ENCODE measurements at places on chromosomes 12 and 14.

DNA sequence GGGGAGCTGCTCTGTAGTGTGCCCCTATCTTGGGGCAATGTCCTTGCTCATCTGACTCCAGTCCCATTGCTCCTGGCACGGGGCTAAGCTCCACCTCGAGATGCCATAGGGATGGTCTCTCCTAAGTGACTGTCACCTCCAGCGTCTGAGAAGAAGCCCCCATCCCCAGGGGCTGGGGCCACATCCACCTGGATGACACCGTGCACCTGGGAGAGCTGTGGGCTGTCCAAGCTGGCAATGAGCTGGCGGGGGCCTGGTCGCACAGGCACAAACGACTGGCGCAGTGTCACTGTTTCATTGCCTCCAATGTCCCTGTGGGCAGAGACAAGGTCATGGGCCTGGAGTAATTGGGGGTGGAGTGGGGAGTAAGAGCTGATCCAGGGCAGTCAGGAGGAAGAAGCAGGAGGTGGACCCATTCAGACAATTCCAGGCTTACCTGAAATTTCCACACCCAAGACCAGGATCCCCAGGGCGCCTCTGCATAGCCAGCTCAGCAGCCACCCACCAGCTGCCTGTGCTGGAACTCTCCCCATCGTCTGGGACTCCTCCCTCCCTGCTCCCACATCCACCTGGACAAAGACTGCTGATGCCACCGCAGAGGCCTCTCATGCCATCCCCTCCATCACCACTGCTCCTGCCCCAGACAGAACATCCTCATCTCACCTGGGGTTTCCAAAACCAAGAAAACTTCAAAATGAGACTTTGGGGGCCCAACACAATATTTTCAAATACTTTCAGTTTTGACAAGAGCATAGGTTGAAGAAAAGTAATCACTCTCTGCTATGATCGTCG, 7.0 kb upstream of the TINF2 start:
- no peak for DNase-seq

- no peak for DNase-seq
Observed at GRCh38 chr14:99576304-99576703, 27.7 kb downstream of the CCDC85C start.

DNA sequence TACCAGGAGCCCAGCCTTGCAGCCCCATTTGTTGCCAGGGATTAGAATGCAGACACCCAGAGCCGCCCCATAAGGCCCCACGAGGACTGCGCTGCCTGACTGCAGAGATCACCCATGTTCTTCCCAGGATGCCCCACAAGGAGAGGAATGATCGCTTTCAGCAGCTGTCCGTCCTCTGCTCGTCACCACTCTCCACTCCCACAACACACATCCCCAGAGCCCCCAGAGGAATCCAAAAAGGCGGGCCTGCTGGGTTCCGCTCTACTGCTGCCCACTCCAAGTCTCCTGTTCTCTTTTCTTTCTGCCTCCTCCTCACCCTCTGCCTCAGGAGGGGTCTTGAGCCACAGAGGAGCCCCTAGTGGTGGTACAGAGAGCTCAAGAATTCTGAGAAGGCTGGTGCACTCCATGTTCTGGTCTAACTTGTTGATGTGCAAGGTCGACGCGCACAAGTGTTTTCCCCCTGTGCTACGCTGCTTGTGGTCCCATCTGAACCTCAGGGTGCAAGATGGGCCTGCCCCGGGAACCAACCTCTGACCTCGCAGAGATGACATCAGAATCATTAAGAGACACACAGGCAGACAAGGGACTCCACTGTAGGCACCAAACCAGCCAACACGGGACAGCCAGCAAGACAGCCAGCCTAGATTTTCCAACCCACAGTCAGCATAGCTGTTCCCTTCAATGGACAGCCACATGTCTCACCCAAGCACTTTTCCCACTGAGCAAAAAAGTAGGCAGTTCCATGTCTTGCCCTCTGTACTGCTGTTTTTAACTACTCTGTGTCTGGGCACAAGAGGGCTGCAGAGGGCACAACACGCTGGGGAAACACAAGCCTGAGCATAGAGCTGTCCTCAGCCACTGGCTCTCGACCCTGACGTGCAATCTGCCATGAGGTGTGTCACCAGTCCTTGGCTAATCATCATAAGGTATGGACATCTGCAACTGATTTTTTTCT, 29.9 kb downstream of the PXN start:
- DNase-seq = no peak

- DNase-seq = peak; percentile 92
Observed at GRCh38 chr12:92593734-92594402, 108.9 kb upstream of the PLEKHG7 start.

DNA sequence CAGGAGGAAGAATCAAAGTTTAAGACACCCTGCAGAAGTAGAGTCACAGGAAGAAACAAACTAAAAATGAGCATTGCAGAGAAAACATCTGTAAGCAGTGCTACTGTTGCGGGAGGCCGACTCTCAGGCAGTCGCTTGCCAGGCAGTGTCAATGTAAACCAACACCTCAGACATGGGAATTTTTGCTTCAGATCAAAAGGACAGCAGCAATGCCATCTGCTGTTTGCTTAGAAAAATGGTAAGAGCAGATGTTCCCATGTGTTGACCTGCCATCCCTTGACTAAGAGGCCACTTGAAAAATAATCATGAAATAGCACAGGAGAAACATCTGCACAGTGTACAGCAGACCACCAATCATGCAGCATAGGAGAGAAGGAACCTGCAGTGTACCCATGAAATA, 196.6 kb downstream of the SLC25A21 start:
- DNase-seq = no peak

DNA sequence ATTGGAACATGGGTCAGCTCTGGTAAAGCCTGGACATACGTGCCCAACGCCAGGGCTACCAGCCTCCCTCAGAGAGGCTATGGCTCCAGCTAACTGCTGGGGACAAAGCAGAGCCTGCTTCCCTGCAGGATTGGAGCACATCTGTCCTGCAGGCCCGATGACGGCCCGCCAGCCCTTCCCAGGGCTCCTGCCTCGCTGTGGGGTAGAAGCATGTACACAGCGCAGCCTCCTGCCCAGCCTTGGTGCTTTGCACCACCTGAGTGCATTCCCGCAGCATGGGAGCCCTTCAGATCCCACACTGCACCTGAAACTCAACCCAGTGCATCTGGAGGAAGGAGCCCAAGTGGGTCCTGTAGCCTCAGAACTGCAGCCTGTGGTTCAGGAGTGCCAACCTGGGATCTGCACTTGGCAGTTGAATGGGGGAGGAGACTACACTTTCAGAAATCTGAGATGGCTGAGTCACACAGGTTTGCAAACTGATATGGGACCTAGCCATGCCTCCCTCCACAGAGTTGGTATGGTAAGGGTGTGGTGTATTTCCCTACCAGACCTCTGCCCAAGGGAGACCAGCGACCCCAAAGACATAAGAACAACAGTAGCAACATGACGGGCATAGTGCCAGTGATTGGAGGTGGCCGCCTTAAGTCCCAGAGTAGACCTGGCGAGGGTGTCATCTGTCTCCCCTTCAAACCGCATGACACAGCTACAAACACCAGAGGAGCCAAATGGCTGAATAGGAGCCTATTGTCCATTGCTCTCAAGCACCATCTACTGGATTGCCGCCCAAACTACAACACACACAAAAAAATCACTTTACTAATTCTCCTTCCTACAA, 273.9 kb upstream of the MIS18BP1 start:
- no peak for DNase-seq

DNA sequence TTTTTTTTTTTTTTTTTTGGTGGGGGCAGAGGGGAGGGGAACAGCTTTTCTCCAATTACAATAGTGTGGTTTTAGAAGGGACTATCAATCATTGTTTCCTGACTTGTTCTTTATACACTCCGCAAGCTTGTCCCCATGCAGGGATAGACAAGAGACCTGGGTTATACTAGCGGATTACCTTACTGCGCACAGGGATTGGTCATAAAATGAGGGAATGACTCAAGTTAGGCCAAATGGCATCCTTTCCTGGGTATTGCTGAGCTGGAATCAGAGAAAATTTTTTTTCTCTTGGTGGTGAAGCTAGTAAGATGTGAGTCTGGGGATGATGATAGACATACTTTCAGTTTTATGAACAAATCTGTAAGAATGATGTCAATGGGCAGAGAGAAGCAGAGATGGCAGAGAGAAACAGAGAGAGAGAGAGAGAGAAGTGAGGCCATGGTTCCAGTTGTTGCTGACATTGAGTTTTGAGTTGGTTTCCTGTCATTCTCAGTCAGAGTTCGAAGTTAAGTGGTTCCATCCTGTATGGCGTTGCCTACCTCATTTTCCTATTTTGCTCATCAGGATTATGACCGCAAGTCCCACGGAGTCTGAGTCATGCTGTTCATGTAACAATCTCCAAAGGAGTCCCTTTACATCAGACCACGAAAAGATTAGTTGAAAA, 59.1 kb upstream of the OTOGL start:
- no peak for DNase-seq

DNA sequence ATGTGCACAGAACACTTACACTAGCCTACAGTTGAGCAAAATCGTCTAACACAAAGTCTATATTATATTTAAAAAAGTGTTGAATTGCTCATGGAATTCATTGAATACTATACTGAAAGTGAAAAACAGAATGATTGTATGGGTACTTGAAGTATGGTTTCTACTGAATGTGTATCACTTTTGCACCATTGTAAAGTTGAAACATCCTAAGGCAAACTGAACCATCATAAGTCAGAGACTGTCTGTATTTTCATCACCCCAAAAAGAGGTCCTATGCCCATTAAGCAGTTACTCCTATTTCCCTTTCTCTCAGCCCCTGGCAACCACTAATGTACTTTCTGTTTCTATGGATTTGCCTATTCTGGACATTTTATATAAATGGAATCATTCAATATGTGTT, 4.4 kb upstream of the AMIGO2 start:
- no peak for DNase-seq

GRCh38 chr14:34554540-34555250, 15.2 kb upstream of the EAPP start:
- no peak for DNase-seq

DNA sequence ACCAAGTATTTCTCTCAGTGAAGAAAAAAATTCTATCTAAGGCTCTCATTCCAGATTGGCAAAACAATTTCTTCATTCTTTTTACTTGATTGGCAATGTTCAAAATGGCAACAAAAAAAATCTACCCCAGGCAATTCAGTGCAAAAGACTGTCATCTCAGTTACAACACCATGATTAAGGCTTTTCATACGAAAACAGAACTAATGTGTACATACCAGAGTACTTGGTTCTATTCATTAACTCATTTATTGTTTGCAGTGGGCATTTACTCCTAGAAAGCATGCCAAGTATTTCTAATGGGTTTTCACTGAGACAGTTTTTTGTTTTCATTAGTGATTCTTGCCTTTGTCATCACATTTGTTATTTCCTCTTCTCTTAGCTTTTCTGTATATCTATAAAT, 33.0 kb downstream of the DBX2 start:
- no peak for DNase-seq

- no peak for DNase-seq
Observed at GRCh38 chr14:92470811-92471210, 42.8 kb upstream of the RIN3 start.

GRCh38 chr12:131785763-131786330, 42.3 kb upstream of the MMP17 start:
- DNase-seq = no peak

- DNase-seq = no peak
Observed at GRCh38 chr12:22672951-22673350, 48.0 kb downstream of the ETNK1 start.

DNA sequence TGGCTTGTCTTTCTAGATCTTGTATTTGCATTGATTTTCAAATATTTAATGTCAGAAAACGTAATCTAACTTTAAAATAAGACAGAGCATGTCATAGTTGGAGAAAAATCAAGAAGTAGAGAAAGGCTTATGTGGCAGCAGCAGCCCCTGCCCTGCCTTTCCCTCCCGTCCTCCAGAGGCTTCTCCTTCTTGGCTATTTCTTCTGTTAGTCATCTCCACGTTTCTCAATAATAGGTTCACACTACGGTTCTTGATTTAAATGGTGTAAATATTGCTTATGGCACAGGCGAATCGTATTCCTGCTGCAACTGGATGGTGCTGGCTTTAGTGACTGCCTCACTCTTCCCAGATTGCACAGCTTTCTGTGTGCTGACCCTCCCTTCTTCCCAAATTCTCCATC, 42.8 kb downstream of the SLC8B1 start:
- DNase-seq = no peak
